Activated T-helper 1 cell treated with Interleukin-2 at 50 U/mL for 16 hours (primary cell): ENCODE measurements at places on chromosomes 11 and 22.

GRCh38 chr22:37802310-37803194 lies 5.2 kb upstream of the GCAT start:
- DNase-seq: no peak

DNA sequence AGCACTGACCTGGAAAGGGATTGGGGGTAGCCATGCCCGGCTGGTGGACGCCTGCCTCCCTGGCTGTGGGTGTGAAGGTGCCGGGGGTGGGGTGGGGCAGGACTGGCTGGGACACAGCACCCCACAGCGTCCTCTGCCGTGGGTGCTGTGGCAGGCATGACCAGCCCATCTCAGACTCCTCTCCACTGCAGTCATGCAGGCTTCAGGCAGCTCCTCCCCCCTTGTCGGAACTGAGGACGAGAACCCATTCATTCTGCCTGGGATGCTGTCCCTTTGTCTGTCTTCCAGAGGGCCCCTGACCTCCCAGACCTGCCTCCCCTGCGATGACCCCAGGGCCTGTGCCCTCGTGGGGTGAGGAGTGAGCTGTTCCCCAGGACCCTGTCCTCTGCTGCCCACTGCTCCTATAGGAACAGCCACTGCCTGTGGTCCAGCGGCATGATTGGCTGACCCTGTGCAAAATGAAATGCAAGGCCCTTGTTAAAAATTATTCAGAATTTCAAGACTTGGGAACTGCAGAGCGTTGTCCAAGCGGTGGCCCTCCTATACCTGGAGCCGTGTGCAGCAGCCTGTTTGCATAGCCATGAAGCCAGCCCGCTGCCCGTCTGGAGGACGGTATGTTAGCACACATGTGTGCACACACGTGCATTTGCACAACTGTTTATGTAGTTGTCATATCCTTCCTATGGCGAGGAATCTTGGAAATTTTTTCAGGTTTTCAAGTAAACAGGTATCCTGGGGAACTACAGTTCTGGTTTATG lies 1122.3 kb downstream of the BRD1 start:
- no peak for DNase-seq

DNA sequence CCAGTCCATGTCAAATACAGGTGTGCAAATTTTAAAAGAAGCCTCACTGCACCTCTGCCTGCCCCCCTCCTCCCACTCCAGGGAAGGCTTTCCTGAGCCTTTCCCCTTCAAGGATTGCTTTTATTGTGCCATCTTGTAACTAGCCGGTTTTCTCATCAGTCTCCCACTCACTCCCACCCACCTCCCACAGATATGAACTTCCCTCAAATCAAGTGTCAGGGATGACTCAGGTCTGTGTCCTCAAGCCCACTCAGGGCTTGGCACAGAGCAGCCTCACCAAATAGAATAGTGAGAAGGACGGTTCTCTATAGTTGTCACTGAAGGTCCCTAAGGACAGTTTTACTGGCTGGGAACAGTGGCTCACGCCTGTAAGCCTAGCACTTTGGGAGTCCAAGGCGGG lies 43.0 kb downstream of the THAP12 start:
- no peak for DNase-seq

DNA sequence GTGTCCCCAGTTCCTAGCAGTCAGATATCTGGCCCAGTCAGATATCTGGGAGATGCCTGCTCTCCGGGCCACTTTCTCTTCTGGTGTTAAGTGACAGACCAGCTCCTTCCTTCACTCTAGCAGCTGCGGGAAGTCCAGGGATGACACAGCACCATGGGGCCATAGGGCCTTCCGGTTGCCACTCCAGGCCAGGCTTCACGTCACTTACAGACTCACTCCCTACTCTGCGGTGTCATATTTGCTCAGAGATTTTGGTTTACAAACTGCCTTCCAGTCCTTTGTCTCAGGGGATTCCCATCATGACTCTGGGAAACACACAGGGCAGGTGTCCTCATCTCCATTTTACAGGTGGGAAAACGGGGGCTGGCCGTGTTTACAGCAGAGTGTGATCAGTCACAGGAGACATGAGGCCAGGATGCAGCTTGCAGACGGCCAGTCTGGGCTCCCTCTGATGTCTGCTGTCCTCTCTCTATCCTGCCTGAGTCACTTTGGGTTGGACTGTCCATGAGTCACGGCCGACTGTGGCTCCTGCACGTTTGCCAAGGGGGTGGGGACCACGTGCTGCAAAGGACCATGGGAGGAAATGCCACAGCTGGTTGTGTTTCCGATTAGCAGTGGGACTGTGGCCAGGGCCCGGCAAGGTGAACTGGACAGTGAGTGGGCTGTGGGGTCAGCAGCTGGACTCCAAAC lies 8.2 kb upstream of the TBC1D22A start:
- no peak for DNase-seq

DNA sequence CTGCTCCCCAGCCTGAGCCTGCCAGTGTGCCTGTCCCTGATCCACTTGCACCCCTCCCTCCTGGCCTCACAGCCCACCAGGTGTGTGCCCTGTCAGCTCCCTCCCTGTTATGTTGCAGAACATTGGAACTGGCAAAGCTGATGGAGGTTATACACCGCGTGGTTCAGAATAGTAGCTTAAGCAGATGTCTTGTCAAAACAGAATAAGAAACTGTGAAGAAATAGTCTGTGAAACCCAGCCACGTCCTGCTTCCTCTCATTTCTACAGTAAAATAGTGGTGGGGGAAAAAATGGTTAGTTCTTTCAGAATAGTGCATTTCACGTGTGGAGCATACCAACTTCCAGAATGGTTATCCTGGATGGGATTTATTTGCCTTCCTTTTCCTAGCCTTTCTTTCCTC lies 161.2 kb upstream of the NAV2 start:
- no peak for DNase-seq

DNA sequence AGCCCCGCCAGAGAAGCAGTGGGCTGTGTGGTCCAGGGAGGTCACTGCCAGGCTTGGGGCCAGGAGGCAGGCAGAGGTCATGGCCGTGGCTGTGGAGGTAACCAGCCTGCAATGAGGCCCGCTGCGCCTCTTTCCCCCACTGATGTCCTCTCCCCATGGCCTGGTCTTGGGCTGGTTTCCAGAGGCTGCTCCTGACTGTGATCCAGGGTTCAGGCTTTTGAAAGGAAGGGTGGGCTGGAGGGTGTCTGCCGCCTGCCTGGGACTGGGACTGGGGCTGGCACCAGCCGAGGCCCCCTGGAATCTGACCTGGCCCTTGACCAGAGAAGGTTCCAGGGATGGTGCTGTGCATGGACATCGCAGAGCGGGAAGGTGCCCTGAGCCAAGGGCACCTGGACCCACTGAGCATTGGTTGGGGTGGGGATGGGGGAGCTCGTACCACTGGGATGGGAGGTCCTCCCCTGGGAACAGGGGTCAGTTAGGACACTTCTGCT lies 59.6 kb upstream of the THY1 start:
- DNase-seq: no peak

DNA sequence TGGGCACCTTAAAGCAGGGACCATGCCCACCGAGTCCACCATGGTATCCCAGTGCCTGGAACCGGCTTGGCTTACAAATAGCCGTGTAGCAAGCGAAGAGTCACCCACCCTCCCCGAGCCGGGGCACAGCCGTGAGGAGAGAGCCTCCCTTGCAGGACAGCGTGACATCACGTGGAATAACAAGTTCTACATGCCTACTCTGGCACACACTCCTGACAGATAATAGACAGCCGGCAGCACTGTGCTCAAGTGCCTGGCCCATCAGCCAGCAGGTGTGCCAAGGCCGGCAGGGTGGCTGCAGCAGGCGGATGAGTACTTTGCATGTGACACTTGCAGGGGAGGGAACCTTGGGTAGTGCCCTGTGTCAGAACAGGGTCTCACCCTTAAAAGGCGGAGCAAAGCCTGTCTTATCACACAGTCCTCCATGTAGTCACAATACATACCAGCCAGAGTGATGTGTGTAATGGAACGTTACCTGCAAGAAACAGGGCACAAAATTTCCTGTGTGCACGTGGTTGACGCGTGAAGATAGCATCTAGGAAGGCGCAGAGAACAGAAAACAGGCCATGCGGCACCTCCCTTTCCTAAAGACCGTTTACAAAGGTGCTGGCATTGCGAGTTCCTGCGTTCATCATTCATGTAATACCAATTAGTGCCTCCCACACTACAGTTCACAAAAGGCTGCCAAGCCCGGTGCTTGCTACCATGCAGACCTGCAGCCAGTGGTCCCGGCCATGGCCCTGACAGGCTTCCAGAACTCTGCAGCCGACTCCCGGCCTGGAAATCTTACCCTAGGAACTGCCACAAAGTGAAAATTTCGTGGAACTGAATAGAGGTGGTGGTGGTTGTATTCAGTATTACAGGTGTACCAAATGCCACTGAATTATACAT lies 16.4 kb downstream of the TOM1 start:
- DNase-seq: no peak

GRCh38 chr22:18121506-18121905 lies 10.9 kb downstream of the TUBA8 start:
- DNase-seq: no peak

DNA sequence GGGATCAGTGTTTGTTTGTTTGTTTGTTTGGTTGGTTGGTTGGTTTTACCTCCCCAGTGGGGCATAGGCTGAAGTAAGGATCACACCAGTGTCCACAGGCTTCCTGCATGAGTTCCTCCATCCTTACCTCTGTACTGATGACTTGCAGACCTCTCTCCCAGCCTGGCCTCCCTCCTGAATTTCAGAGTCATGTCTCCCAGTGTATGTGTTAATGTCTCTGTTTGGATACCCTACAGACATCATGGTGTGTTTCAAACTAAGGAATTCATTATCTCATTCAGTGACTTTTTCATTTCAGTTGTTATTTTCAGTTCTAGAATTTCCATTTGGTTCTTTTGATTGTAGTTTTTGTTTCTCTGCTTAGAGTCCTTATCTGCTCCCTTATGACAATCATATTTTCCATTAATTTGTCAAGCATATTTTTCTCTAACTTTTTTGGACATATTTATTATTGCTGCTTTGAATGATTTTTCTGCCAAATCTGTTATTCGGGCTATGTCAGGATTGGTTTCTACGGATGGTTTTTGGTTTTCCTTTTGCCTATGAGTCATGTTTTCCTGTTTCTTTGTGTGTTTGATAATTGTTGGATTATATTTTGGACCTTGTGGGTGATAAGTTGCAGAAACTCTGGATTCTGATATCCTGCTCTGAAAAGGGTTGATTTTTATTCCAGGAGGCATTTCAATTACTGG lies 23.6 kb downstream of the MYEOV start:
- no peak for DNase-seq

GRCh38 chr22:30744224-30744623 lies 49.5 kb downstream of the OSBP2 start:
- DNase-seq: no peak

DNA sequence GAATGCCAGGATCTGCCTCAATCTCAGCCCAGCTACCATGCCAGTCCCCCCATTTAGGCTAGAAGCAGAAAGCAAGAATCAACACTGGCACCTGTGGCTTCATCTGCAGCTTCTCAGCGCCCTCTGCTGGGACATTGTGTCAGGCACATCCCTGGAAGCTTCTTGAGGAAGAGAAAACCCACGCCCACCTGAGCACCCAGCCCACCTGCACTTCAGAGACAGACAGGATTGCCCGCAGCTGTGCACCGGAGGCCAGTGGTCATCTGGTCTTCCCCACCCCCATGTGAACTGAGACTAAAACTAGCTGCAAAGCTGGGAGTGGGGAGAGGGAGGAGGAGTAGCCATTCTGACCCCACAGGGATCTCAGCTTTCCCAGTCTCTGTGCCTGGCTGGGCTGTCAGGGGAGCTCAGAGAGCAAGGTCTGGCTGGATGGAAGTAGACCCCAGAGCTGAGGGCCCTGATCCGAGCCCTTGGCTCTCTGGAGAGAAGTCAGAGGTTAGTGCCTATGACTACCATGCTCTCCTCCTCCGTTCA lies 66.8 kb downstream of the FEZ1 start:
- no peak for DNase-seq

DNA sequence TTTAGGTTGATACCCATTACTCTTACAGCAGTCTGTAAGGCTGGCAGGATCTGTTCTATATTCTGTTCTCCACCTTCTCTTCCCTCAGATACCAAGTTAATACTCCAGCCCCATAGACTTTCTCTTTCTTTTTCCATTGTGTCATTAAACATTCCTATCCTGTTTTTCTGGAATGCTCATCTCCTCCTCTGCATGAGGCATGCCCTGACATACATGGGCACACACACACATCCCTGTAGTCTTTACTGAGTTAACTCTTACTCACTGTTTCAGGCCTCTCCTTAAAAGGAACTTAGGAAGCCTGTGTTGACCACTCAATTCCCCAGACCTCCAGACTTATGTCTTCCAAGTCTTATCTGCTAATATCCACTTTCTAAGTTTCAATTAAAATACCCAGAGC lies 476.8 kb downstream of the METTL15 start:
- DNase-seq: no peak

DNA sequence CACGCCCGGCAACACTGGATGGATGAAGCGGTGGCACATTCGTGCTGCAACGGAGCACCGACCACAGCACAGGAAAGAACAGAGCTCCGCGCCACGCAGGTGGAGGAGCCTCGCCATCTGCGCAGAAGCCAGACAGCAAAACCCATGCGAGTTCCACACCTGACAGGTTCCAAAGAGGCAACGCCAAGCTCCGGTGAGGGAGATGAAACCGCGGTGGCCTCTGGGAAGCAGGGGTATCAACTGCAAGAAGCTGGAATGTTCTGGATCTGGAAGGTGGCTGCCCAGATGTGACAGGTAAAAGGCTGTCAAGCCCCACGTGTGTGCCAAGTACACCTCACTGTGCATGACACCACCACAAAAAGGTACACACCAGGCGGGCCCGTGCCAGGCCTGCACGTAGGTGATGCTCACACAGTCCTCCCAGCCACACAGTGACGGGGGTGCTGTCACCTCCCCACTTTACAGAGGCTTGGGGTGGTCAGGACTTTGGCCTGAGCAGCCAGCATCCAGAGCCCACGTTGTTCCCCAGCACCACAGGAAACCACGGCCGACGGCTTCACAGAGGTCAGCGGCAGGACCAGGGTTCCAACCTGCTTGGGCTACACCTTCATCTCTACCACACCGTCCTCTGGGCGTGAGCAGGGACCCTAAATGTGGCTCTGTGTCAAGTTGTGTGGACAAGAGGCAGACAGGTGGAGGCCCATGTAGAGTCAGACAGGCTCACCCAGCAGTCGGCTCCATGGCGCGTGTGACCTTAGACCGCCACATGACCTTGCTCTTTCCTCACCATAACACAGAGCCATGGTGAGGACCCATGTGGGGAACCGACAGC lies 19.7 kb upstream of the EFCAB6 start:
- no peak for DNase-seq

- peak; percentile 21 for DNase-seq
These were observed 678 bp upstream of the RANGAP1 start for GRCh38 chr22:41286639-41287091.

- DNase-seq: no peak
These were observed 87.3 kb upstream of the DBX1 start for GRCh38 chr11:20247591-20248007.
